HuH-7.5 (cell line): ENCODE measurements at places on chromosomes 12 and 14.
A peak's percentile ranks its signal among the peaks of the same experiment; 100 is the strongest.

- no peak for DNase-seq
Measured at GRCh38 chr14:88849716-88850115, 25.3 kb downstream of the TTC8 start.

DNA sequence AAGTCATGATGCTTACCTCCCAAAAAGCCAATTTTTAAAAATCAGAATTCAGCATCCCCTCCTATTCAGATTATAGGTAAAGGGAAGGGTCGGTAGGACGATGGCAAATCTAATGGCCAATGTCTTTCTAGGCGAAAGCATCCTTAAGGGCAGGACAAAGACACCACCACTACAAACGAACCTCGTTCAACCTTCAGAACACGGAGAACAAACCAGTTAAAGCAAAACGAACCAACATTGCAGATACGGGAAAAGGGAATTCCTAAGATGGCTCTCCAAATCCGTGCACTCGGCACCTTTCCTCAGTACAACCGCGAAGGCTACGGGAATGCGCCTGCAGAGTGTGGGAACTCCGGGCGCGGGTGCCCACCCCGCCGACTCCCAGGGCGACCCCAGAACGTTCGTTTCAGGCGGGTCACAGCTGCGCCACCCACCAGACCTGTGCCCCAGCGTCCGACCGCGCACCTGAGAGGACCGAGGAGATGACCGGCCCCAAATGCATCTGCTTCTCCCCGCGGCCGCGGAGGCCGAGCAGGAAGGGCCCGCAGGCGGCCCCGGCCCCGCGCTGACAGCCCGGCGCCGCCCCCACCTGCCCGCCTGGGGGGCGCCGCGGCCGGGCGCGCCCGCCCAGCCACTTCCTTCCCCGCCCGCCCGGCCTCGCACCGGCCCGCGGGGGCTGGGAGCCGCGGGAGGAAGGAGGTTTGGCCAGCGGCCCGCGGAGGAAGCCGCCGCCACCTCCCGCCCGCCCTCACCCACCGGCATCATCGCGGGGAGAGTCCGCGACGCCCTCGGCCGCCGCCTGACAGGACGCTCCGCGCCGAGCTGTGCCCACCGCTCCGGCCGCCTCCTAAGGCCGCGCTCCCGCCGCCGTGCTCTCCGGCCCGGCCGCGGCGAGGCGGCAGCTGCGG lies 578 bp downstream of the PPP1R13B start:
- DNase-seq = no peak

GRCh38 chr14:69999261-69999674 lies 120.1 kb downstream of the SMOC1 start:
- no peak for DNase-seq

DNA sequence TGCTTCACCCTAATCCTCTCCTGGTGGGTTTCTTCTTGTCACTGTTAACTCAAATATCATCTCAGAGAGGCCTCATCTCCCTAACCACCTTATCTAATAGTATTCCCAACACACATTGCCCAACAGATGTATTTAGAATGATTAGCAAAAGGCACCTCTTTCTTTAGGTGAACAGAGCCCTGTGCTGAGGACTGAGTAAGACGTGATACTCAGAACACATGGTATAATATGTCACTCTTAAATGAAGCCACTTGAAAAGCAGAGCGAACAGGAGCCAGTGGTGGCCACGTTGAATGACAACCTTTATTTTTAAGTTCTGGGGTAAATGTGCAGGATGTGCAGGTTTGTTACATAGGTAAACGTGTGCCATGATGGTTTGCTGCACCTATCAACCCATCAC lies 1.5 kb upstream of the KSR2 start:
- DNase-seq = no peak

- DNase-seq = no peak
Measured at GRCh38 chr12:65741656-65742017, 82.6 kb upstream of the HMGA2 start.

DNA sequence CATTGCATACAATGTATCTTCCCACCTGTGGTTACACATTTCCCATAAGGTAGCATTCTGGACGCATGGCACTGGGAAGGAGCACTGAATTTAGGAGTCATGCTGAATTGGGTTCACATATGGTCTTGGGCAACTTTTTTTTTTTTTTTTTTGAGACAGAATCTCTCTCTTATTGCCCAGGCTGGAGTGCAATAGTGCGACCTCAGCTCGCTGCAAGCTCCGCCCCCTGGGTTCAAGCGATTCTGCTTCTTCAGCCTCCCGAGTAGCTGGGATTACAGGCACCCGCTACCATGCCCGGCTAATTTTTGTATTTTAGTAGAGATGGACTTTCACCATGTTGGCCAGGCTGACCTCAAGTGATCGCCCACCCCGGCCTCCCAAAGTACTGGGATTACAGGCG lies 13.3 kb downstream of the DIP2B start:
- no peak for DNase-seq

DNA sequence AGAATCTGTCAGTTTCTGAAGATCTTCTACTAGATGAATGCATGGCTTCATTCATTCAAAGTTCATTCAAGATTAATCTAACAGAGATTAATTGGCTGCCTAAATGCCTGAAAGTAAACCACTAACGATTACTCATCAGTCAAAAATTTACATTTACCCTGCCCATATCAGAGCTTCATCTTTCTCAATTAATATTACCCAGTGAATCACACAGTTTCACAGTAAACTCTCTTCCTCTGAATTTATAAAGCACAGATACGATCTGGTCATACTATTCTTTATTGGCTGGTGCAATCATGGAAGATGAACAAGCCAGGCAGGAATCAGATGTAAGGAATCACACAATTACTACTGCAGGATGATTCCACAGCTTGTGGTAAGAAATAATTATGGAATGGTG lies 377.7 kb downstream of the SLC16A7 start:
- DNase-seq = no peak

DNA sequence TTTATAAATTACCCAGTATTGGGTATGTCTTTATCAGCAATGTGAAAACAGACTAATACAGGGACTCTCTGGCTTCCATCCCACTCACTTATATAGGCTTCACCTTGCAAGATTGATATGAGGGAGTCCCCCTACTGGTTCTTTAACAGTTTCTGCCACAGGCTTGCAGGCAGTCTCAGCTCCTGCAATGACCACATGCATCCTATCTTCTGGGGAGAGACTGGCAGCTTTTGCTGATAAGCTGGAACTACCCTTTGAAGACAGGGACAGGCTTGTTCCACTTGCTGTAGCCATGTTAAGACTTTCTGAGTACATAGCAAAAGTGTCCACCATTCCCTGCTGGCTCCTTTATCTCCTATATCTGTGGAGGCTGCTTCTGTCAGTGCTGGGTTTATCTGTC lies 531.7 kb upstream of the FLRT2 start:
- no peak for DNase-seq

GRCh38 chr12:132664206-132665148 lies 22.7 kb downstream of the POLE start:
- no peak for DNase-seq

DNA sequence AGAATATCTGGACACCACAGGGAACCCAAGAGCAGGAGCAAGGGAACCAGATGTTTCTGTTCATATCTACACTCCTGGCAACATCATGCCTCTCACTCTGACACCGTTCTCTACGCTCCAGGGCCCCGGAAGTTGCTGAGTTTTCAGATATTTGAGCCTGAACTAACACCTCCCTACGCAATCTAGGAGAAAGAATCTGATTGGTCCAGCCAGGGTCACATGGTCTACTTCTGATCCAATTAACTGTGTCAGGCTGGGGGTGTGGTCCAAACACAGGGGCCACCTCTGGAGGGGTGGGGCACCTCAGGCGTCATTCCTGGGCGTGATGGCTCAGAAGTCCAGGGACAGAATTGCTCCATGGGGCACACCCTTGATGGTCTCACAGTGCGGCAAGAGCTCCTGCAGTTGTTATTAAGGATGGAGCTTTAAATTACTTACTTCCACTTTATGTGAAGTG lies 165.5 kb downstream of the PTPN11 start:
- DNase-seq = peak; percentile 16

- no peak for DNase-seq
Measured at GRCh38 chr14:41830714-41831406, 224.2 kb downstream of the LRFN5 start.

- no peak for DNase-seq
Measured at GRCh38 chr14:51828017-51828797, 32.2 kb upstream of the GNG2 start.

- peak; percentile 67 for DNase-seq
Measured at GRCh38 chr12:101490286-101490920, 15.3 kb downstream of the SPIC start.

DNA sequence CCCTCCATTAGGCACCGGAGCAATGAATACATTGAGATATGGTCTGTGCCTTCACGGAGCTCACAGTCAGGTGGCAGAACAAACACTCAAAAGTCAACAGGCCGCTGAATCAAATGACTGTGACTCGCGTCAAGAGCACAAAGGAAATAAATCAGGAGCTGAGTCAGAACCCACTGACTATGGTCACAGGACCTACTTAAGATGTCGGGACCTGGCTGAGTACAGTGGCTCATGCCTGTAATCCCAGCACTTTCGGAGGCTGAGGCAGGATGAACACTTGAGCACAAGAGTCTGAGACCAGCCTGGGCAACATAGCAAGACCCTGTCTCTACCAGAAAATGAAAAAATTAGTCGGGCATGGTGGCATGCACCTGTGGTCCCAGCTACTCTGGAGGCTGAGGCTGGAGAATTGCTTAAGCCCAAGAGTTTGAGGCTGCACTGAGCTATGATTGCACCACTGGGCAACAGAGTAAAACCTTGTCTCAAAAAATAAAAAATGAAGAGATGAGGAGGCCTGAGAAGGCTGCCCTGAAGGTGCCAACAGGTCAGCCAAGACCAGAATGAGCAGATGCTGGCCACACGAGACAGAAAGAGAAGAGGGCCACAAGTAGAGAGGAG lies 19.9 kb downstream of the TMEM233 start:
- no peak for DNase-seq

DNA sequence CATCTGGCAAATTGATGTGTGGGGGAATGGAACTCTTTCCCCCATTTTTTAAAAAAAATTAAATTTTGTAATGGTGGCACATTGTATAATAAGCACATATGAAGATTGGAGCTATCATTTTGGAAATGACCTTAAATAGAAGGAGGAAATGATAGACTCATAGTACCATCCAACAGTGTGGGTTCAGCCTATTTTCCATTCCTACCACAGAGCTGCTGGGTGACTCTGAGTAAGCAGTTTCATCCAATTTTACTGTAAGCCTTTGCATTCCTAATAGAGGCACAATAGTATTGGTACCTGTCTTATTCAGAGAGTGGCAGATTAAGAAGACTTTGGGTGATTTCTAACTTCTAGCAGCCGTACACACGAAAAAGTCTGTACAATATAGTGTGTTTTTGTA lies 304.5 kb downstream of the RAD51B start:
- DNase-seq = no peak

GRCh38 chr12:47837190-47838171 lies 17.8 kb upstream of the HDAC7 start:
- peak; percentile 93 for DNase-seq

DNA sequence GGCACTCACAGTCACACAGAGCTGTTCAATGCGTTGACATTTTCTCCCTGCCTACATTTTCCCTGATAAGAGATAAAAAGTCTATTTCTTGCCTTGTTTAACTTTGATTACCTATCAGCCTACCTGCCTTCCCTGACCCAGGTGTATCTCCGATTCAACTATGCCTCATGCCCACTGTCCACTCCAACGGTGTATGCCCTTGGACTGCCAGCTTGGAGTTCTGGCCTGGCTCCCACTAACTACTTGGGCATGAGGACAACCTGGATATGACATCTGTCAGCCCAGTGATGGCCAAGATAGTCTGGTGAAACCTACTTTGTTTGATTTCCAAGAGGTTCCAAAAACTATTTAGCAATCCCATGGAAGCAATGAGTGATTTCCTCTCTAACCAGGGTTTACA lies 93.0 kb upstream of the PELI2 start:
- DNase-seq = no peak

DNA sequence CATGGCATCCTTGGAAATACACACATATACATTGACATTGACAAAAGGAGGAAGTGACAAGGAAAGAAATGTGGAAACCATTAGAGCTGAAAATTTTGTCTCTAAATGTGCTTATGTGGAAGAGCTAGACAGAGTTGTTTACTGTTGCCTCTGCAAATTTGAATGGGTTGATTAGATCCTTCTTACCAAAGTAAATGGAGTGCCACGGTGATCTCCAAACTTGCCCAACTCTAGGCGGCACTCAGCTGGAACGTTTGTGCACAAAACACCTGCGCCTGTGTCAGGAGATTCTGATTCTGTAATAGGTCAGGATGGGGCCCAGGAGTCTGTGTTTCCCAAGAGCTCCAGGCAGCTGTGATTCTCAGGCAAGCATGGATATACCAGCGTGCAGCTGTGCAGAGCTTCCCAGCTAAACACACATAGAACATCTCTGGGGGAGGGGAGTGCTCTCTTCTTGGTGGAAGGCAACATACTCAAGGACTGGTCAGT lies 77.8 kb upstream of the BDKRB2 start:
- no peak for DNase-seq

DNA sequence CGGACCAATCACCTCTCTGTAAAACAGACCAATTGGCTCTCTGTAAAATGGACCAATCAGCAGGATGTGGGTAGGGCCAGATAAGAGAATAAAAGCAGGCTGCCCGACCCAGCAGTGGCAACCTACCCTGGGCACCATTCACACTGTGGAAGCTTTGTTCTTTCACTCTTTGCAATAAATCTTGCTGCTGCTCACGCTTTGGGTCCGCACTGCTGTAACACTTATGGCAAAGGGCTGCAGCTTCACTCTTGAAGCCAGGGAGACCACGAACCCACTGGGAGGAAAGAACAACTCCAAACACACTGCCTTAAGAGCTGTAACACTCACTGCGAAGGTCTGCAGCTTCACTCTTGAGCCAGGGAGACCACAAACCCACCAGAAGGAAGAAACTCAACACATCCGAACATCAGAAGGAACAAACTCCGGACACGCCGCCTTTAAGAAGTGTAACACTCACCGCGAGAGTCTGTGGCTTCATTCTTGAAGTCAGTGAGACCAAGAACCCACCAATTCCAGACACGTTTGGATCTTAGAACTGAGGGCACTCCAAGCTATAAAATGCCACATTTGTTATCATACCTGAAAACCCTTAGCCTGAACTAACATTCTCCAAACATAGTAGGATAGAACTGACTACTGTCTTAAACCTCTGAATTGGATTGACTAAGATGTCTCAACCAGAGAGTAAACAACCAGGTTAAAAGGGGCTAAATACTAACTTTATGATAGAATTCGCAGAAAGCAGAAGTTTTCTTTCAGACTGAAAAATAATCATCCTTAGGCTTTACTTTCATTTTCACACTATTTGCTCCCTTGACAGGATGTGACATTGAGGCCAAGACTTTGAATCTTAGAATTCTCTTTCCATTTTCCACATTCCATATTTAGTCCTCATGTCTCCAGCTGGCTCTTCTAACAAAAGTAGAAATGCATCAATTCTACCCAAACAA lies 33.6 kb downstream of the CDKL1 start:
- no peak for DNase-seq

- no peak for DNase-seq
Measured at GRCh38 chr14:89881839-89882238, 72.7 kb downstream of the EFCAB11 start.

DNA sequence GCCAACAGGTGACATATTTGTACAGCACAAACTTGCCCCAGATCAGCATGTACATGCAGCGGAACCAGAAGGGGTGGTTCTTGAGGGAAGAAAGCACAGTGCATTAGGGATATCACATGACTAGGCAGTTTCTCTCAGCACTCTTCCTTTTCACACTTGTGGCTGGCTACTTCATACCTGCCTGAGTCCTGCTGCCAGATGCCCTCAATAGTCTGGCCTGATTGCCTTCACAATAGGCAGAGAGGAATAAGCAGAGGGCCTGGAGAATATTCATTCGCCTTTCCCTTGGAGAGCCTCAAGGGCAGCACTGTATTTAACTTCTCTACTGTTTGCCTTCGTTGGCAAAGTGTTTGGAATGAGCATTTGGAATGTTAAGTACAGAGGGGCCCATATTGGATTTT lies 7.9 kb downstream of the EMG1 start:
- no peak for DNase-seq
